ENCODE measurements at places on chromosomes 3 and 15.

GRCh38 chr3:17290894-17291293 is 406.1 kb downstream of the PLCL2 start:
- DNase-seq: no peak

GRCh38 chr3:190414297-190414696 is 26.3 kb downstream of the CLDN16 start:
- DNase-seq: no peak

DNA sequence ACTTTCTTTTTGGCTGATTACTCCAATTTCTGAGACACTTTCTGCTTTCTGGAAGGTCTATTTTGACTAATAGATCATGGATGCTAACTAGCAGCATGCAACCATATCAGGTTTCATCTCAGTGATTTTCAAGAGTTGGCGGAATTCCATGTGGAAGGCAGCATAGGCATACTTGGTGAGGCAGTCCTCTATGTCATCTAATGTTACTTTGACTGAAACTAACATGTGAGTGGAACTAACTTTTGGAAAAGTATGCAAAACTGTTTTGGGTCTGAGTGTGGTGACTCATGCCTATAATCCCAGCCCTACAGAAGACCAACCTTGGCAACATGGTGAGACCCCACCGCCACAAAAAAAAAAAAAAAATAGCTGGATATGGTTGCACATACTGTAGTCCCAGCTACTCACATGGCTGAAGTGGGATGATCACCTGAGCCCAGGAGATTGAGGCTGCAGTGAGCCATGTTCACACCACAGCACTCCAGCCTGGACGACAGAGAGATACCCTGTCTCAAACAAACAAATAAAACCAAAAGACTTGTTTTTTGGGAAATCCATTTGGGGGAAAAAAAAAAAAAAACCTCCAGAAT is 1033.7 kb downstream of the ROBO1 start:
- no peak for DNase-seq

GRCh38 chr15:64090527-64090926 is 3.1 kb downstream of the CIAO2A start:
- DNase-seq: peak; percentile 76

DNA sequence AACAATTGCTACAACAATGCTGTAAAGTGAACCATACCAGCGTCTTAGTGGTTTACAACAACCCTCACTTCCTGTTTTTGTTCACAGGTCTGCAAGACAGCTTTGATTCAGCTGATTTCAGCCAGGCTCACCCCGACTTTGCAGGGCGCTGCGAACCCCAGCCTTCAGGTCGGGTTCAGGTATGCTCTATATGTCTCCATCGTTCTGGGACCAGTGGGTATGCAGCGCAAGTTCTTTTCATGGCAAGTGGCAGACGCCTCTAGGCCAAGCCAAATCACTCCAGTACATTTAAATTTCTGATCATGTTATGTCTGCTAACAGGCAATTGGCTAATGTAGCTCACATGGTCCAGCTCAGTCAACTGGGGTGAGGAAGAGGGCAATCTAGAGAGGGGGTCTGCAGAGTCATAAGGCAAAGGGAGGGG is 52.4 kb upstream of the RGMA start:
- DNase-seq: peak; percentile 11

GRCh38 chr3:124174910-124175874 is 183.3 kb upstream of the ROPN1 start:
- no peak for DNase-seq

GRCh38 chr3:16741890-16742289 is 136.7 kb upstream of the DAZL start:
- DNase-seq: peak; percentile 26

DNA sequence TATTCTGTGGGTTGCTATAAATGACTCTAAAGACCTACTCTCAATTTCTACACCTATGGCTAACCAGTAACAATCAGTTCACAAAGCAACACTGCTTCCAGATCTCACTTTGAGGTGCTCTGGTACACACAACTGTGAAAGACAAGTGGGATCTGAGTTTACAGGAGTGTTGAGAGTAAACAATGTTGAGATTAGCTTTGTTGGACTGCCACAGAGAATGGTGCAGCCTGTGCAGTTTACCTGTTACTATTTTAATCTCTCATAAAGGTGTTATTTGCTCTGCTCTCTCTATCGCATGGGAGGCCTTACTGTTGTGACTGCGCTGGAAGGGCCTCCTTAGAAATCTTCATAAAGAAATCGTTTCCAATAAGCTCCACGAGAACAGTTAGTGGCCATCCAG is 112.0 kb downstream of the SOX2 start:
- no peak for DNase-seq

DNA sequence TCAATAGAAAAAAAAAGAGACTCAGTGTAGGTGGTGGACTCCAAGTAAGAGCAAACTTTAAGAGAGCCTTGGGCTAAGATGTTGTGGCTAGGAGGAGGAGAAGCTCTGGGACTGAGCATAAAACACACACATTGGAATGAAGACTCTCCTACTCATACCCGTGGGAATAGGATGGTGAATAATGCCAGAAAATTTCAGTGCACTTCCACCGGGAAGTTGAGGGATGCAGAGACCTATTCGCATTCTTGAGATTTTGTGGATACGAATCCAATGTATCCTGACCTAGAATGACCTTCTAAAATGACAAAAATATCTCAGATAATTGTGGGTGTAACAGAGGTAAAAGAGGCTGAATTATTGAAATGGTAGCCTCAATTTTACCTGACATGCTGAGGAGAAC is 388.7 kb upstream of the SGO1 start:
- DNase-seq: no peak

- DNase-seq: no peak
Observed at GRCh38 chr3:93855401-93855800, 118.3 kb downstream of the PROS1 start.

- no peak for DNase-seq
Observed at GRCh38 chr3:20394243-20394642, 208.2 kb upstream of the SGO1 start.

GRCh38 chr15:43283526-43283925 is 16.8 kb upstream of the TGM5 start:
- no peak for DNase-seq

DNA sequence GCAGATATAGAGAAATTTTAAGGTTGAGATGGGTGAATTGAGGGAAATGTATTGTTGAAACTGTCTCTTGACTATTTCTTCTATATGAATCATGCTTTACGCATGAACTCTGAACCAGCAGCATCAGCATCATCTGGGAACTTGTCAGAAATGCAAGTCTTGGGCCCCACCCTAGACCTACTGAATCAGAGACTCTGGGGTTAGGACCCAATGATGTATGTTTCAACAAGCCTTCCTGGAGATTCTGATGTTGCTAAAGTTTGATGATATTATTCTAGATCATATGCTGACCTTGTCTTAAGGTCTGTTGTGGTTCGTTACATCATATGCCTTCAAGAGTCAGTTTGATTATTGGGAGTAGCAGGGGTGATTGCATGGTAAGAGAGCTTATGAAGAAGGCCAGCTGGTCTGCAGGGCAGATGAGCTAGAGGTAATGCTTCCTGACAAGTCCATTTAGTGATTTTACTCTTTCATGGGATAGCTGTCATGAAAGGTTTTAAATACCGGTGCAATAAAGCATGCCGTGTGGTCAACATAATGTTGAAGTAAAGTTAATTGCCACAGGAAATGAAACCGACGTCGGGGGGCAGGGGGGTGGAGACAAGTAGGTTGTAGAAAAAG is 152.4 kb upstream of the MRPL3 start:
- no peak for DNase-seq

GRCh38 chr3:88150371-88150770 is 612 bp downstream of the C3orf38 start:
- peak; percentile 78 for DNase-seq

DNA sequence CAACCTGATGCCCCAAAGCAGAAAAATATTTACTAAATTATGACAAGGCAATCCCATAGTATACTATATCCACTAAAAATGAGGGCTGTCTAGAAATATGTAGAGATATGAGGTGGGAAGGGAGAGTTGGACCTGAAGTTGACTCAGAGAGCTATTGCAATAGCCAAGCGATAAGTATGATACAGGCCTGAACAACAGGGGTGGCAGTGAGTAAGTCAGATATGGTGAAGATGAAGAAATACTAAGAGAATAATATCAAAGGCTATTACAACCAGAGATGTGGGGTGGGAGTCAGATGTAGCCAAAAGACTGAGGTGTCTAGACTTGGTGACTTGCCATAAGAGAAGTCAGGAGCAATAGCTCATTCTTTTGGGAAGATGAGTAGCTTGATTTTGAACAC is 9.2 kb downstream of the HSPBAP1 start:
- DNase-seq: no peak

DNA sequence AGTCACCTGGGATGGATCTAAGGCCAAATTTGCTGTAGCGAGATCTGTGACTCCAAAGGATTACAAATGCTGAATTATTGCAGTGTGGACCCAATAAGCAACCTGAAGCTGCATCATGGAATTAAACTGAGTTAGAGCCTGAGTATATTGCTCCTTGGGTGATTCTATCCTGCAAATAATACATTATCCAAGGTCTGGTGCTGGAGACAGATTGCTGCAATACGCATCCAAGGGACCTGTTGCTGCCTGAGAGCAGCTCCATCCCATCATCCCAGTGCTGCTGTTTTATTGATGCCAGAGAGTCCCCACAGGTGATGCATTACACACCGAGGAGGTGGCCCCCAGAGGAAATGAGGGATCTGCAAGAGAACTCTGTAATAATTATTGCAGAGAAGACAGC is 31.6 kb upstream of the PCSK6 start:
- DNase-seq: no peak

DNA sequence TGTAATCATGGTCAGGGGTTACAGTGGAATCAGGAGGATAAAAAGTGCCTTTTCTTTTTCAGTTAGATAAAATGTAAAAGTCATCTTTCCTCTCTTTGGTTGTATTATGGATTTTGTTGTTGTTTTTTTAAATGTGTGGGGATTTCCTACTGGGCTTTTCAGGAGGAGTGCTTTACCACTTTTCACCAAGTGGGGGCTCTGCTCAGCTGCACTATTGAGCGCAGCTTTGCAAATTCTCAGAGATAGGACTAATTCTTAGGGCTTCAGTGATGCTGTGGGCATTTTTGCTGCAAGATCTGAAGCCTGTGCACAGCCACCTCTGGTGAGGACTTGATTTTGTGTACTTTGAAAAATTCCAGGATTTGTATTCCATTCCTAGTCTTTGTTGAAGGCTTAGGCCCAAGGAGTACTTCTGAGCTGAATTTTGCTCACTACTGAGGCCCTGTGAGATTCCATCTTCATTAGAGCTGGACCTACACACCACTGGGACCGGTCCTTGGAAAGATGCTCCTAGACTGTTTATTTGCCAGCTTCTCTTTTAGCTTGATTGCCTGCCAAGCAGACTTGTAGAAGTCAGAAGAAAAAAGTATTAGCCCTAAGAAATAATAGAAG is 7.5 kb downstream of the GNB5 start:
- peak; percentile 6 for DNase-seq

GRCh38 chr15:69009341-69009740 is 5.2 kb upstream of the NOX5 start:
- DNase-seq: peak; percentile 44

GRCh38 chr3:88611826-88612326 is 462.1 kb downstream of the C3orf38 start:
- DNase-seq: no peak

DNA sequence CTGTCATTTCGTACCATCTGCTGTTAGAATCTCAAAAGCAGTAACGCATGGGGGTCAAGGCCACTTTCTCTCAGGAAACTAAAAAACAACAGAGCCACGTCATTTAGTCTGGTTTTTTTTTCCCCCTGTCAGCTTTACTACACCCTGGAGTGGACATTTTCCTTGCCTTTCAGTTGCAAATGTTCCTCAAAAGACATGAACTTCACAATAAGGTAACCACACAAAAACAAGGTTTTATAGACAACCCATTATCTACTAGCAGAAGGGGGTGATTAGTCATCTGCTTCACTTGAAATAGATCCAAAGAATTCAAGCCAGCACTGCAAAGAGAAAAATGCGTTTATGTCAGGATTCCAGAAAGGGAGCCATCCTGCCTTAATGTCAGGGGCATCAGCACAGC is 171.8 kb upstream of the CDIN1 start:
- DNase-seq: no peak

DNA sequence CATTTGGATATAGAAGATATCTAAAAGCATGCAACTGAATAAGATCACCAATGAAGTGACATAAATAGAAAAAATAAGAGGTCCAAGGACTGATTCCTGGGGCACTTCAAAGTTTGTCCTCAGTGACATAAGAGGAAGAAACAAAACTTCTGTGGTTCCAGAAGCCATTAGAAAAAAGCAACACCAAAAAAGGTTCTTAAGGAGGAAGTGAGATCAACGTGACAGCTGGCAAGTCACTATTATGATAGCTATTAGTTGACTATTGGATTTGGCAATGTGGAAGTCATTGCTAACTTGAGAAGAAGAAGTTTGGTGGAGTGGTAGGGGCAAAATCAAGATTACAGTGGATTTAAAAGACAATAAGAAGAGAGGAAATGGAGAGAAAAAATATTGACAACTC is 1098.3 kb downstream of the NAALADL2 start:
- no peak for DNase-seq

GRCh38 chr15:84016371-84016770 is 219.2 kb upstream of the GOLGA6L4 start:
- no peak for DNase-seq

DNA sequence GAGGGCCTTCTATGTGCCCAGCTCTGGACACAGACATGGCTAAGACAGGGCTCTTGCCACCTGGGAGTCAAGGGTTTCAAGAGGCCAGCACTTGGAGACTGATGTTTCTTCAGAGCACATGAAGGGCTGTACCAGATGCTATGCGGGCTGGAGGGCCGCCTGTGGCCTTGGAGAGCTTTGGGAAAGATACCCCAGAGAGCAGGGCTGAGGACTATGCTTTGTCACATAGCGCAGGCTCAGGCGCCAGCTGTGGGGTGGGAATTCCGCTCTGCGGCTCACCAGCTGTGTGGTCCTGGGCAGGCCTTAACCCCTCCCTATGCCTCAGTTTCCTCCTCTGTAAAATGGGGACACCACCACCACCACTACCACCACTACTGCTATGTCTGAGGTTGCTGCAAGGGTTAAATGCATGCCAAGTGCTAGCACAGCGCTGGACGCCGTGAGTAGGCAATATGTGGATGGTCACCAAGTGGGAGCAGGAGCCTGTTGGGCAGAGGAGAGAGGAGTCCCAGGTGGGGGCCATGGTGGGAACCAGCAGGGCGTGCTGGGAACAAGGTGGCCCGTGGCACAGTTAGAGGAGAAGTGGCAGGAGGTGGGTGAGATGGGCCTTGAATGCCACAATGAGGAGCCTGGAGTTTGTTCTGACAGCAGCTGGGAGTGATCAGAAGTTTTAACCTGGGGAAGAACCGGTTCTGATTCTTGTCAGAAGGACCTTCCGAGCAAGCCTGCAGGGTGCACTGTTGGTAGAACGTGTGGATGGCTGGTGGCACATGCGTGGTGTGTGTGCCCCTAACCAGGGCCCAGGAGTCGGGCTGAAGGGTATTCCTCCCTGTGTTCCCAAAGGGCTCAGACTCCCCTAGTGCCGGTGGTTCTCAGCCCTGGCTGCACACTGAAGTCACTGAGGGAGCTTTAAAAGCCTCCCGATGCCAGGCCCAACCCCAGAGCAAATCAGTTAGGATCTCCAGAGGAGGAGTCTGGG is 41.7 kb downstream of the FEM1B start:
- DNase-seq: no peak

GRCh38 chr3:123122057-123122456 is 55.2 kb downstream of the PDIA5 start:
- no peak for DNase-seq

Data from inflammatory macrophage treated with lipopolysaccharide for 1 hour (primary cell).